PC-9 (cell line): ENCODE measurements at places on chromosomes 2 and 18.

DNA sequence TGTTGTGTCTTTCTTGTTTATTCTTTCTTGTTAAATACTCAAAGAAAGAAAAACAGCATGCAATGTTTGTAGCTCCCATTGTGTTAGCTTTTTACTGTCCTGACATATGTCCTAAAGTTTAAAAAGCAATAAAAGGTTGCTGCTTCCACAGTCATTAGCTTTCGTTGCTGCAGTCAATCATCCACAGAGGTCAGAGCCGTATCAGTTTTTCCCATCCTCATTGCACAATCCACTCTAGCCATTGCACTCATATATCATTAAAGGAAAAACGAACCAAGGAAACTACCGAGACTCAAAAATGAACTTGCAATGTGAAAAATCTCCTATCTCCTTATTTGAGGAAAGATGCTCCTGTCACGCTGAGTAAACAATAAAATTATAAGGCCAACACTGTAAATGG, 954.1 kb downstream of the DPP10 start:
- no peak for DNase-seq

DNA sequence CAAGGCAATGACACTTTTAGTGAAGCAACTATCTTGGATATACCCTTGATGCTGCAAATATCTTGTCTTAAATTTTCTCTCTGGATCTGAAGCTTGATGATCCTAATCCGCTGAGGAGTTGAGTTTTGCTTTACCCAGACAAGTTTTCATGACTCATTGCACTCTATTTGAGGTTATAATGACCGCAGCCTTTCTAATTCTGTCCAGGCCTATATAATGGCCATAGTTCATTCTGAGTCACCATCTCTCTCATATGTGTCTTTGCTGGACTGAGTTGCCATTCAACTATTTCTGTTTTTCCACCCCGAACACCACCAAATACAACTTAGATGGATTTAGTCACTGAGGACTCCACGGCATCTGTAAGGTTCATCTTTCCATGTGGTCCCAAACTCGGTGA, 802.1 kb upstream of the FAM98A start:
- DNase-seq = no peak

DNA sequence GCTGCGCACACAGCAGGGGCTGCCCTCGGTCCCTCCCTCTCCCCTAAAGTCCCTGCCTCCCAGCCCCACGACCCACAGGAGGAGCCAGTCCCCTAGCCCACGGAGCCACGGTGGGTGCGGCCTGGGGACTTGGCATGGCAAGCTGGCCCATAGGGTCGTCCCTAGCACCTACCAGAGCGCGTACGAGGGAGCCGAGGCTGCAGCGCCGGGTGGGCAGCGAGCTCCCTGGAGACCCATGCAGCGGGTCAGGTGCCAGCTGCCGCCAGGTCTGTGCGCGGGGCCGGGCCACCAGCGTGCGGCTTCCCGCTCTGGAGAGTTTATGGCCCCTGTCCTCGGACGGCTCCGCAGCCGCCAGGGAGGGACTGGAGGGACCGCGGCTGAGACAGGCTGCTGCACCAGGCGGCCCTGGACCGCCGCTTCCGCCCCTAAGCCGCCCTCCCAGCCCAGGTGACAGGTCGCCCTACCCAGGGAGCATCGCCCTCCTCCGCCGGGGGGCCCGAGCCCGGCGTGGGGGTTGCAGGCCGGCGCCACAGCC, 273.6 kb downstream of the CCDC74A start:
- no peak for DNase-seq

- DNase-seq = peak; percentile 62
Observed at GRCh38 chr2:84905181-84906107, at the start of gene TMSB10. Gene TMSB10, plus strand, starts transcription at chr2:84905656.

GRCh38 chr2:124267794-124268193, 242.7 kb downstream of the CNTNAP5 start:
- no peak for DNase-seq

GRCh38 chr18:31102941-31103340, 720 bp upstream of the DSC2 start:
- DNase-seq = no peak

DNA sequence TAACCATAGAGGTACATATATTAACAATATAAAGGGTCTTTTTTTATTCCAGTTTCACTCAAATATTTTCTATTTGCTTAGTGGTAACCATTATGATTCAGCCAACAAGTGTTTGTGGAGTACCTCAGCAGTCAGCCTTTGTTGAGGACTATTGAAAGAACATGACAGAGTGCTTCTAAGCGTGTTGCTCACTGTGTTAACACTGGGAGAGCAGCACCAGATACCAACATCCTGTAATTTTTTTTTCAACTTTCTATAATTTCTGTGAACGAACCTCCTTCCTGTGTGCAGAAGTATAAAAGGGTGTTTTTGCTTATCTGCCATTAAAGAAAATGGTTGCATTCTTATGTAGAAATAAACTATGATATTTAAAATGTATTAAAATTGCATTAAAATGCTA, 239.0 kb downstream of the PHLPP1 start:
- no peak for DNase-seq

DNA sequence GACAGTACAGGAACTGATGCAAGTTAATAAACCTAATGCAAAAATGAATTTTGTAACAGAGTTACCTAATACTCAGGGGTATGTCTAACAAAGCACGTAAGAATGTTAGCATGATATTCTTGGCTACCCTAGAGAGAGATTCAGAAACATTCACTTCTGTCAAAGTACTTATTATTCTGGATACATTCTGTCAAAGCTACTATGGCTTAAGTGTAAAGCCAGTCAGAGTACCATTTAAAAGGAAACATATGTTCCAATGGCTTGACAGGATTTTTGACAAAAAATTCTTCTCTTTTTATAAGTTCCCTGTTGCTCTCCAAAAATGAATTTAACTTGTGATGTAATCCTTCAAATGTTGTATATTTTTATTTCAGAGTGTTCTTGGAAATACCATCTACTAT, 85.5 kb downstream of the PIGN start:
- no peak for DNase-seq

GRCh38 chr2:27873091-27873490, 17.1 kb downstream of the RBKS start:
- DNase-seq = no peak

DNA sequence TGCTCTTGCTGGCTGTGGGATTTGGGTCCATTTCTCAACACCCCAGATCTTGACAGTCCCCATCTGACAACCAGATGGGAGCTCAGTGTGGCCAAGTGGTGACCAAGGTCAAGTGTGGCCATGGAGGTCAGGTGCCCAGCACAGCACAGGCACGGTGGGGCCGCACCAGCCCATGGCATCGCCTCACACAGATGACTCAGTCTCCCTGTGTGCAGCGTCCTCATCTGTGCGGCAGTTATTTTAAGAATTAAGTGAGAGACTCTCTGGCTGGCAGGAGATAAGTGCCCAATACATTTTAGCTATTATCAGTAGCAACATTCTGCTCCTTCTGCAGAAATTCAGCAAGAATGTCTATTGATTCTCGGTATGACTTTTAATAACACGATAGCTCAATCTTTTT, 167.2 kb downstream of the DDX1 start:
- no peak for DNase-seq

GRCh38 chr2:107785756-107786155, 40.9 kb upstream of the RGPD4 start:
- no peak for DNase-seq

GRCh38 chr18:55115606-55116005, 156.3 kb upstream of the CCDC68 start:
- DNase-seq = no peak

DNA sequence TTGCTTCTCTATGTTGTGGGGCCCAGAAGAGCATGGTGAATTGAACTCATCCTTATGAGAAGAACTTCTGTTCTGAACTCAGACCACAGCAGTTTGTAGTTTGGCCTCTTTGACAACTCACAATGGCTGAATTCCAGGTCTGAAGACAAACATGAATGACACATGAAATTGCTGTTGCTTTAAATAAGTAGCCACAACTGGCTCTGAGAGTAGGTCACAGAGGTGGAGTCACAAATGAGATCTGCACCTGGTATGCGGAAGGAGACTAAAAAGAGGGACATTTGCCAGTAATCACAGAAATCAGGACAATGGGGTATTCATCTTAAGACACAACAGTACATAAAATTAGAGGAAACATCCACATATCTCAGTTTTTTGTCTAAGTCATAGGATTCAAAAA, 290.3 kb upstream of the MMADHC start:
- DNase-seq = peak; percentile 66

DNA sequence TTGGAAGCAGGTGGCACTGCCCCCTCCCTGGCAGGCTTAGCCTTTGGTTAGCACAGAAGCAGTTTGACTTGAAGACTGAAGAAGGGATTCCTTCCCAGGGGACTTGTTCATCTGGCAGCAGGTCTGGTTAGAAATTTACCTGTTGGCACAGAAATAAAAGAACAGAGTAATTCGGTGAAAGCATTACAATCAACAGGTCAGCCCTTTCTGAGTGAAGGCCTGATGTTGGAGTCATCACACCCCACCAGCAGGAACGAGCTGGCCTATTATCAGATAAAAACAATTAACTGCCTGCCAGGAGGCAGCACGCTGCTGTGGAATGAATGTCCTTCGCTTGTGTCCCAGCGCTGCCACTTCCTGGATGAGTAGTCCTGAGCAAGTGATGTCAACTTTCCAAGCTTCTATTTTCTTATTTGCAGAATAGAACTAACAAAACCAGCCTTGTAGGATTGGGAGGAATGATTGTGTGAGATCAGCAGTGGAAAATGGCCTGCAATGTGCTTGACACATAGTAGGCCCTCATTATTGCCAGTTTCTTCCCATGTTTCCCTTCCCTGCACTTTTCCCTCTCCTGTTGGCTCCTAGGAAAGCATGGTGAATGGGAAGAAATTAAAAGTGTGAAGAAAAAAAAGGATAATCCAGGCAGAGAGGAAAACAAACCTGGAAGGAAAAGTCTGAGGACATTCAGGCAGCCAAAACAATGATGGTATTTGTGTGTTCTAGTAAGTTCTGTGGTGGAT, 29.0 kb downstream of the LGALSL start:
- DNase-seq = peak; percentile 94

DNA sequence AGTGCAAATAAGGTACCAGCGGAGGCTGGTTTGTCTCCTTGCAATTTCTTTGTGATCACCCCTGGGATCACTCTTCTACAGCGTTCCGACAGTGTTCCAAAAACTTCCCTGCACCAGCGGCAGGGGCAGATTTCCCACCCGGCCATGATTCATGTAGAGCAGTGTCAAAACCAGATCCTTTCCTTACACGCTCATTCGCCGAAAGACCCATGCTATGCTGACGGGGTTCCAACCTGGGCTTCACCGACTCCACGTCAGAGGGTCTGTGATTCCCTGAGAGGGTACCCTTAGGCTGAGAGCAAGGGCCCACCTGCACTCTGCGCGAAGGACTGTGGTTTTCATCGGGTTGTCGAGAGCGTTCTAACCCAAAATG, 423 bp upstream of the TTC27 start:
- DNase-seq = no peak

DNA sequence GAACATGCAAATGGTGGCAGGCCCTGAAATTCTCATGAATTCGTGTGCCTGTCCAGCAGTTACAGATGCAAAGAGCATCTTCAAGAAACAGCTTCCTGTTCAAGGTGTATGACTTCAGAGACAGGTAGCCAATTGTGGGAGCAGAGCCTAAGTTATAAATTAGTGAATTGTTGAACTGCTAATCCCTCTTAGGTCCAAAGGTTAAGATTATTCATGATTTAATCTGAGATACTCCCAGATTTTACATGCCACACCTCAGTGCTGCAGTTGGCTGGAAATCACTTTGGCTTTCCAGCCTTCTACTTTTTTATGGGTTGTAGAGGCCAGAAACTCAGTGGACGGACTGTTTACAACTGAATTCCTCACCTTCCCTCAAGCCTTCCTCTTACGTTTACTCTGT, 247.8 kb downstream of the AGPS start:
- DNase-seq = no peak

DNA sequence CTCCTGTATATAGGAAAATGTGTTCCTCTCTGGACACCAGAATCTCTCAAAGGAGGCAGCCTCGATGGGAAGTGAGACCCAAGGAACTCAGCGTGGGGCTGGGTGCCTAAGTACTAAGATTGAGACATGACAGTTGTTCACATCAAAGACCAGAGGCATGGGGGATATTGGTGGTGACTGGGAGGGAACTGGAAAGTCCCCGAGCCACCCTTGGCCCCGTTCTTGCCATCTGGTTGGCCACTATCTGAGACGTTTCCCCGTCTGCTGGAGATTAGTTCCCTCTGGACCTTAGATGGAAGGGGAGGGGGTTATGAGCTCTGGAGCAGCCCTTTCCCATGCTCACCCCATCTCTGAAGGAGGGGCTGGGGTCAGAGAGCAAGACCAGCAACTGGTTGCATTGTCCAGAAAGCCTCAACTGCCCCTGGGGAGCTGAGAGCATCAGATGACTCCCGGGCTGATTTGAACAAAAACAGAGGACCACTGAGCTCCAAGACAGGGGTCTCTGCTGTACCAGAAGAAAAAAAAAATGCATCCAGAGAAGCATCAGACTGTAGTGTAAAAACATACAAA, 11.8 kb downstream of the FBLN7 start:
- no peak for DNase-seq

GRCh38 chr18:29191263-29191662, 1014.3 kb upstream of the CDH2 start:
- DNase-seq = no peak

GRCh38 chr2:1014802-1015201, 64.2 kb downstream of the SNTG2 start:
- no peak for DNase-seq

- DNase-seq = no peak
Observed at GRCh38 chr2:101596333-101596732, 101.2 kb upstream of the MAP4K4 start.

- DNase-seq = no peak
Observed at GRCh38 chr2:113376913-113377445, 60.5 kb upstream of the ZNG1B start.

GRCh38 chr2:75528221-75528977, 32.3 kb downstream of the EVA1A start:
- DNase-seq = peak; percentile 90

- DNase-seq = peak; percentile 8
Observed at GRCh38 chr2:153232464-153232863, 246.1 kb downstream of the RPRM start.

DNA sequence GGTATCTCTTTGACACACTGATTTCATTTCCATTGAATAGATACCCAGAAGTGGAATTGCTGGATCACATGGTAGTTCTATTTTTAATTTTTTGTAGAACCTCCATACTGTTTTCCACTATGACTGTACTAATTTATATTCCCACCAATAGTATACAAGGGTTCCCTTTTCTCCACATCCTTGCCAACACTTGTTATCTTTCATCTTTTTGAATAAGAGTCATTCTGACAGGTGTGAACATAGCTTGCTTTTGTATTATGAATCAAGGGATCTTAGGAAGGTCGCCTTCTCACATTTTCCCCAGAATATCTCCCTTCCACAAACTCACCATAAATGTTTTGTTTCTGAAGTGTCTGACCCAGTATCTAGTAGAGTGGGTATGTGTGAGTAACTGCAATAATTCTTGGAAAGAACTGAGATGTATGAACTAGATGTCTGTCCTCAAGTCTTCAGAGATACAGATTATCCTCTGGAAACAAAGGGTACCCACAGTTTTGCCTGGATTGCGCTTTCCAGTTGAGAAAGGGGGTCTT, 17.1 kb upstream of the SP3 start:
- no peak for DNase-seq

GRCh38 chr18:51030537-51031258, 685 bp downstream of the SMAD4 start:
- peak; percentile 59 for DNase-seq
